Myocyte (in vitro differentiated cells): ENCODE measurements at places on chromosomes 11 and 22. TPM values are rescaled to one million over a fixed set of nuclear protein-coding genes. Genes with fewer than 3 reads are reported as not detected.

GRCh38 chr22:36333644-36334043, 54.1 kb downstream of the MYH9 start:
- DNase-seq, result no peak

GRCh38 chr22:23566705-23567475, 13.2 kb downstream of the IGLL1 start:
- no peak for DNase-seq

DNA sequence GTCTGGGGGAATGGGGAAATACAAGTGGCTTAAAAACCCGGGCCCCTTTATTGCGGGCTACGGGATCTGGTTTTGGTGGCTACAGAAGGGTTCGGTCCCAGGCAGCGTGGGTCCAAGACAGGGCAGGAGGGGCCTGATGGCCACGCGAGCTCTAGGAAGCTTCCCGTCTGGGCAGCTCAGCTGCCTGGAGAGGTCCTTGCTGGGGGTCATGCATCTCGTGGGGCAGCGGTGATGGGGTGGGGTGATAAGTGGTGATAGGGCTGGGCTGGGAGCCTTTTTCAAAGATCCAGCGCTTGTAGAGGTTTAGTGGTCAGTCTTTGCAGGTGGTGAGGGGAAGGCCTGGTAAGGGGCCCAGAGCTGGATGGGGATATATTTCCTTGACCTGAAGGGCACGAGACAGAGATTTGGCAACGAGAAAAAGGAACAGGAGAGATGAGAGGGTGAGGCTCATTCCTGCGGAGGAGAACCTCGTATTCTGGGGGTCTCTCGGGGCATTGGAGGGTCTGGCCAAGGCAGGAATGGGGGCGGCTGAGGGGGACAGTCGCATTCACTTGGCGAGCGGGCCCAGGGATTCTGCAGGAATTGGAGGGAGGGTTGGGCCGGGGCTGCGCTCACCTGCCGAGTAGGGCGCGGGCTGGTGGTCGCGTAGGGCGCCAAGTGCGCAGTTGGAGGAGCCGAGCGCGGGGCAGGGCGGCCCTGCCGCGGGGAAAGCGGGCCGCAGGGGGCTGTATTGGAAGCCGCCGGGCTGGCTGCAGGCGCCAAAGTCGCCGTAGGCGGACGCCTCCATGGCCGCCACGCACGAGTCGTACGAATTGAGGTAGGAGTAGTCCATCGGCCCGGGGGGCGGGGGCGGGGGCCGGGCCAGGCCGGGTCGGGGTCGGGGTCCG, 560 bp downstream of the PHOX2A start:
- no peak for DNase-seq

DNA sequence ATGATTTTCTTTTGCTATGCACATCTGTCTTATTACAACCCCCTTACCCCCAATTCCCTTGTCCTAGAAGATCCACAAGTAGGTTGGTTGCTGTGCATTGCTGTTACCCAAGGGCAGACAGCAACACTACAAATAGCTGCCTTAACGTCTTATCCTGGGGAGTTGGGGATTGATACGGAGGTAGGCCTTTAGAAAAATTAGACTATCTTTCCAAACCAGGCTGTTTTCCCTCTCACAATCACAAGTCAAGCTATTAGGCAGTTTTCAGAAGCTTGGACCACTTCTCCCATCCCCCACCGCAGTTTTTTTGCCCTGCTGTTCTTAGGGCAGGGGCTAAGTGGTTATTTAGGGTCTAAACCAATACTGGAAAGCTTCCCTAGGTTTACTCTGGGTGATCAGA, 2.8 kb upstream of the PHLDB1 start:
- DNase-seq, result no peak

DNA sequence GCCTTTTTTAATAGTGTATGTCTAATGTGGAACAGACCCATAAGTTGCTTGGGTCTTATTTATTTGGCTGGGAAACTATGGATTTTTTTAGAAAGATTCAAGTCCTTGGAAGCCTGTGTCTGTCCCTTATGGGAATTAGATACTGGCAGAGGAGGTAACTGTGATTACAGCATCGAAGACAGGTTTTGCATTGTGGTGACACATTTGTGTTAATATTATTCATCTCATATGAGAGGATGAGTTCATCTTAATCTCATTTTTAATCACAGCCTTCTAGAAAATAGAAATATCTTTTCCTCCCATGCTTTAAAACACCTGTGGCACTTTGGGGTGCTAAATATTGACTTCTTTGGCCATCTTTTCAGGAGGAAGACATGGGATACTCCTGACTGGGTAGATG, 9.2 kb downstream of the TAB1 start:
- DNase-seq, result no peak

- DNase-seq, result peak; percentile 77
These were observed 27.5 kb downstream of the ADAMTS8 start for GRCh38 chr11:130400781-130401483.

- peak; percentile 40 for DNase-seq
These were observed 50.7 kb downstream of the TP53I11 start for GRCh38 chr11:44899959-44900358.

- DNase-seq, result no peak
These were observed 71.8 kb downstream of the UBASH3B start for GRCh38 chr11:122727101-122727929.

Gene GGTLC2
- not detected in 2 replicates for total RNA-seq

Gene CRYBB2
- total RNA-seq, result not detected in 2 replicates

Gene E2F8
- 7.1 and 11.9 TPM in 2 replicates for total RNA-seq
